ENCODE measurements at places on chromosomes 11 and 22. TPM values are rescaled to one million over a fixed set of nuclear protein-coding genes. Genes with fewer than 3 reads are reported as not detected.

DNA sequence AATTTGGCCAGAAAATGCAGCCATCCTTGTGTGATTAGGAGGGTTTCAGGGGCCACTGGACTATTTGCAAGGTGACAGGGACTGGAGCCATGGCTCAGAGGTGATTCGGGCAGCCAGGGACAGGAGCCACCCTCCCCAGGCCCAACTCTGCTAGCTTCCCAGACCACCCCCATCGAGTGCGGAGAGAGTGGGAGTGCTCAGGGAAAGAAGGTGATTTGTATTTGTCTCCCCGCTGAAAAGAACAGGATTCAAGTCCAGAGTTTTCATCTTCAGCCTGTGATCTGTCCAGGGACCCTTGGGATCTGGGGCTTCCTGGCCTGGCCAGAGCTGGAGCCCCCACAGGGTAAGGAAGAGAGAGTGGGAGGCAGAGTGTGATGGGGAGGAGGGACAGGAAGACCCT is 22.4 kb upstream of the TEF start:
- DNase-seq: no peak

Gene FEN1
- 13.3 TPM for total RNA-seq

Gene NXPE4
- total RNA-seq: not detected

GRCh38 chr11:16839821-16840220 is 101.4 kb downstream of the C11orf58 start:
- DNase-seq: no peak

Gene THY1
- 25.4 TPM for total RNA-seq

- DNase-seq: no peak
Measured at GRCh38 chr22:30474683-30475424, 3.0 kb upstream of the SEC14L3 start.

Gene BACE1
- 24.6 TPM for total RNA-seq

Gene OR51I1
- total RNA-seq: not detected

Gene CD248
- 1.1 TPM for total RNA-seq

Gene GPR83
- total RNA-seq: 1.6 TPM

DNA sequence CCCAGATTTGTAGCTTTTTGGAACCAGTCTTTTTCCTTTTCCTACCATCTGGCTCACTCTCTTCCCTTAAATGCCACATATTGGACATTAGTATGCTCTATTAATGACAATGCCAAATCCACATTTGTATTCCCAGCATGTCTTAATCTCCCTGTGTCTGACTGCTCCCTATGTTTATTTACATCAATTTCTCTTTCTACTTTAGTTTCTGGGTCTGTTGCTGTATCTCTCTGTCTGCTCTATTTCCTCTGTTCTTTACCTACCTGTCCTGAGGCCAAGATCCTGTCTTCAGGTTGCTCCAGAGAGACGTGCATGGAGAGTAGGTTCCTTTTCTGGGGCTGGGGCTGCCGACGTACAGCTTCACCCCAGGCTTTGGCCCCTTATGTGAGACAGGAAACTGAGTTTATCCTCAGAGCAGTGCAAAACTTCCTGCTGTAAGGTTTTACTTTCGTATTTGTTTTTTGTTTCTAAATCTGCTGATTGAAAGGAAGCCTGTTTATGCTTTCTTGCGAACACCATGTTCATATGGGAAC is 25.6 kb downstream of the OR2AG2 start:
- no peak for DNase-seq
